Stimulated activated CD4-positive, alpha-beta T cell treated with anti-CD3 and anti-CD28 coated beads, Interleukin-4, amount 100 ng/mL, for 24 hours (primary cell): ENCODE measurements at places on chromosomes 11 and 22.

DNA sequence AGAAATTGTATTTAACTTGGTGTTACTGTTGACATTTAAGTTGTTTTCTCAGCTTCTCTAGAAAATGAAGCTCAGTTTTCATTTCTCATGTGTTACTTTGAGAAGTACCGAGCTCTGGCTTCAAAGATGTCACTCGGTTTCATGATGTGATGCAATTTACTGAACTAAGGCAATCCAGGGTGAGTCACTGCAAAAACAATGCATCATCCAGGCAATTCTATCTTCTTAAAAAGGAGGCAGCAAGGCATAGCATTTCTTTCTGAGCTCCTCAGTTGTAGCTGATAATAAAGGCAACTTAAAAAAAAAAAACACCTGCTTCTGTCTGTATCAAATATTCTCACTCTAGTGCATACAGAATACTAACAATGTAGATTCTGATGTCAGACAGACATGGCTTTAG, 91.1 kb upstream of the KCNA4 start:
- DNase-seq, result no peak

DNA sequence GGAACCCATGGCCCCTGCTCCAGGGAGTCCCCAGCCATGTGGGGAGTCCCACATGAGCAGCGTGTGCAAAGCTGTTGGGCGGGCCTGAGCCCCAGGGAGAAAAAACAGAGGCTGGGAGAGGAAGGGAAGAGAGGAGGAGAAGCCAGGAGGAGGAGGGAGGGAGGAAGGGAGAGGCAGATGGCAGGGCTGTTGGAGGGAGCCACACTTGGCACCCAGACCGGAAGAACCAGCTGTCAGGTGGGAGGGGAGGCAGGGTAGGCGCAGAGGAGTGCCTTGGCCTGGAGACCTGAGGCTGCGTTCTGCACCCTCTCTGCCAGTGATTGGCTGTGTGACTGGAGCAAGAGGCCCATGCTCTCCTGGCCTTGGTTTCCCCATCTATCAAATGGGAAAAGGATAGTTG, 6.7 kb downstream of the SYNGR1 start:
- no peak for DNase-seq

- peak; percentile 96 for DNase-seq
Measured at GRCh38 chr11:65498977-65499712, at the start of gene MALAT1. Gene MALAT1 (plus strand): TSS chr11:65499045.

GRCh38 chr11:110526323-110526722, 96.6 kb downstream of the FDX1 start:
- no peak for DNase-seq

- DNase-seq, result no peak
Measured at GRCh38 chr11:91946397-91946951, 278.1 kb upstream of the FAT3 start.

- DNase-seq, result no peak
Measured at GRCh38 chr11:62546929-62547625, 471 bp upstream of the AHNAK start.

- DNase-seq, result no peak
Measured at GRCh38 chr11:4026389-4026788, 68.2 kb upstream of the RRM1 start.

GRCh38 chr11:109422870-109423465, 978 bp downstream of the C11orf87 start:
- no peak for DNase-seq

DNA sequence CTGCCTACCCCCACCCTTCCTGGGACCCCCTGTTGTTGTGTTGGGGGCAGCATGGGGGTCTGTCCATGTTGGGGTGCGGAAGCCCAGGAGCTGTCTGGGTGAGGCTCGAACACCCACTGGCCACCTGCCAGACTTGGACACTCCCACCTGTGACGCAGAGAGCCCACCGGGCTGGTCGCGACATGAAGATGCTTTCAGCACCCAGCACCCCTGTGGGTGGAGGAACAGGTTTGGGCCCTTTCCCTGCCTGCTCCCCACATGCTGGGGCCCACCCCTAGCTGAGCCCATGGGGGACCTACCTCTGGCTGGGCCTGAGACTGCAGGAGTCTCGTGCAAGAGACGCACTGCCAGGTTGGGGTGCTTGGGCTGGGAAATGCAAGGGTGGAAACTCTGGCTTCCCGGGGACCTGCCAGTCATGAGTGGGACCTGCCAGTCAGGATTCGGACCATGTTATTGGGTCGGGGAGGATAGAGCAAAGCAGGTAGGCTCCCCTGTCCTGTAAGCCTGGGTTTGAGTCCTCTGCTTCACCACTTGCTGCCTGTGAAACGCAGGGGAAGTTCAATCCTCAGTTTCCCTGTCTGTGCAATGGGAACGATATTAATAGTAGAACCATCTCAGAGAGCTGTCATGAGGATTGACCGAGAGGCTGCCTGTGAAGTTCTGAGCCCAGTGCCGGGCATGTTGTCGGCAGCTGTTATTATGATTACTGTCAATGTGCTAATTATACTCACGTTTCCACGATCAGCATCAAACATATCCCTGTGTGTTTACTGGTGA, 24.1 kb downstream of the KIAA1671 start:
- DNase-seq, result no peak

GRCh38 chr11:10728789-10729472, 22.1 kb upstream of the CTR9 start:
- DNase-seq, result no peak

- DNase-seq, result no peak
Measured at GRCh38 chr11:11537871-11538270, 83.9 kb downstream of the GALNT18 start.

DNA sequence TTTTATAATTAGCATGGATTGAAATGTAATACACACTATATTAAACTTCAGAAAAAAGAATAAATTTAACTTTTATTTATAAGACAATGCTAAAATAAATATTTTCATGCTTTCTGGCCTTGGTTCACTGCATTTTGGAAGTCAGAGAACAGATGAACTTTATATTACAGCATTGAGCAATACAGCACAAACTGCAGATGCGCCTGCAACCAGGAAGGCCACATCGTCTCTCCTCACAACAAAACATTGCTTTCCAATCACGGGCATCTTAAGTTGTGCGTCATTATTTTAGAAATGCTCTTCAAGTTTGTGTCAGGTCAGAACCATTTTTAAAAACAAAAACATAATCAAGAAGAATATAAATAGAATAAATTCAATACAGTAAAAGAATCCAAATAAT, 89.3 kb upstream of the CEP126 start:
- DNase-seq, result no peak
